ENCODE measurements at places on chromosomes 12 and 14.
A peak's percentile ranks its signal among the peaks of the same experiment; 100 is the strongest.

GRCh38 chr14:52798826-52799225 lies 7.4 kb upstream of the GNPNAT1 start:
- DNase-seq = no peak

DNA sequence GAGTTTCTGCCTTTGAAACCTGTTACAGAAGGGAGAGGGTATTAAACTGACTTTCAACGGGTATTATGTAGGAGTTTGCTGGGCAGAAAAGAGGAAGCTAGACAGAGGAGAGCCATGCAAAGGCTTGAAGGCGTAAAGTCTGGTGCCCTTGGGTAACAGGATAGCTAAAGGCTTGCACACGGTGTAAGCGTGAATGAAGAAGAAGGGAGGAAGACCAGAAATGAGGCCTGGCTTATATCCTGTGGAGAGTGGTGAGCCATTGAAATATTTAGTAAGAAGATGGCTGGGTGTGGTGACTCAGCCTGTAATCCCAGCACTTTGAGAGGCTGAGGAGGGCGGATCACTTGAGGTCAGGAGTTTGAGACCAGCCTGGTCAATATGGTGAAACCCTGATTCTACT lies 22.6 kb downstream of the SUDS3 start:
- no peak for DNase-seq

DNA sequence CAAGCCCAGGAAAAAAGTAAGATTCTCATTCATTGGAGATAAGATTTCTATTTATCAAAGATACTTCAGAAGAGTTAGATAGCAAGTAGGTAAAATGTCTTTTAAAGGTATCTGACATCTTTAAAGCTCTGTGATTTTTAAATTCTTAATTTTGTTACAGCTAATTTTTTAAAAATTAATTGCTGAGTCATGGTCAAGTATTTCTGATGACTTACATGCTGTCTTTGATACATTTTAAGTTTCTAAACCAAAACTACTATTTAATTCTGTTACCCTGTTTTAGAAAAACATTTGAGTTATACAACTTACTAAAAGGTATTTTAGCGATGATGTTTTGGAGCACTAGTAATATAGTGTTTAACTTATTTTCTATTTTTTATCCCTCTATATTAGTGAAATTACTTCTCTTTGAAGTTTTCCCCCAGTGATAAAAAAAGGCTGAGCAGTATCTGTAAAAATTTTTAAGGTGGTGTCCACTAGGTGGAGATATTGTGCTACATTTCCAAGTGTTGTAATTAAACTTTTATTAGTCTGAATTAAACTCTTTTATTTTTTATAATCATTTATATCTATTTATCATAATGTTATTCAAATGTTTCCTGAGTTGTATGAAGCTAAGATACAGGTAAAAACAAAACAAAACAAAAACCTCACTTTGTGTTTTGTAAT lies 11.5 kb downstream of the ALG10 start:
- DNase-seq = no peak

DNA sequence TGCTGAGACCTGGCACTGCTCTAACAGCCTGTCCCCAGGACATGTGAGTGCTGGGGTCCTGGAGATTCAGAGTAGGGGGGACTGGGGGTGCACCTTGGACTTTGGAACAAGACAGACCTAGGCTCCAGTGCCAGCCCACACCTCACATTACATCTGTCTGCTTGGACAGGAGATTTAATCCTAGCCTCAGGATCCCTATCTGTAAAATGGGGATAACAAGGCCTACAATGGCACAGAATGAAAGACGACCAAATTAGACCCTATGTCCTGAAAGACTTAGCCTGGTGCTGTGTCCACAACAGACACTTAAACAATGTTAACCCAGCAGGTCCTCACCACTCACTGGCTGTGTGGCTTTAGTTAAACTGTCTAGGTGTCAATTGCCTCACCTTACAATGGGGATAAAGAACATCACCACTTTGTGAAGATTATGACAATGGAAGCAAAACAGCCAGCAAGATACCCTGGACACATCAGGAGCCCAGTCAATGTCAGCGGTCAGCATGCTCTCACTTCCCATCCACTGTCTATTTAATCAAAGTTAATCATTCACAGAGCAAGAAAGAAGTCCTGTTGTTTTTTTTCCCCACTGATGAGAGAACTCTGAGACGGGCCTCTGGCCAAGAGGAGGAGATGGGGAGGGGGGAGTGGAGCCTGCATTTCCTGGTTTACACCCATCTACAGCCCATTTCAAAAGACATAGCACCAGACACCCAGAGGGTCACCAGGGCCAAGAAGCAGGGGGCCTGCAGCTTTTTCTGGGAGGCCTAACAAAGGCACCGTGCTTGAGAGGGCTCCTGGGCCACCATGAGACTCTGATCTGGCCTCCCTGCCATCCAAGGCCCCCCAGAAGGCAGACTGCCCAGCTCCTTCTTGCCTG lies 40.6 kb downstream of the ACTN1 start:
- DNase-seq = no peak

GRCh38 chr12:65497660-65498059 lies 219.2 kb downstream of the MSRB3 start:
- DNase-seq = peak; percentile 48

DNA sequence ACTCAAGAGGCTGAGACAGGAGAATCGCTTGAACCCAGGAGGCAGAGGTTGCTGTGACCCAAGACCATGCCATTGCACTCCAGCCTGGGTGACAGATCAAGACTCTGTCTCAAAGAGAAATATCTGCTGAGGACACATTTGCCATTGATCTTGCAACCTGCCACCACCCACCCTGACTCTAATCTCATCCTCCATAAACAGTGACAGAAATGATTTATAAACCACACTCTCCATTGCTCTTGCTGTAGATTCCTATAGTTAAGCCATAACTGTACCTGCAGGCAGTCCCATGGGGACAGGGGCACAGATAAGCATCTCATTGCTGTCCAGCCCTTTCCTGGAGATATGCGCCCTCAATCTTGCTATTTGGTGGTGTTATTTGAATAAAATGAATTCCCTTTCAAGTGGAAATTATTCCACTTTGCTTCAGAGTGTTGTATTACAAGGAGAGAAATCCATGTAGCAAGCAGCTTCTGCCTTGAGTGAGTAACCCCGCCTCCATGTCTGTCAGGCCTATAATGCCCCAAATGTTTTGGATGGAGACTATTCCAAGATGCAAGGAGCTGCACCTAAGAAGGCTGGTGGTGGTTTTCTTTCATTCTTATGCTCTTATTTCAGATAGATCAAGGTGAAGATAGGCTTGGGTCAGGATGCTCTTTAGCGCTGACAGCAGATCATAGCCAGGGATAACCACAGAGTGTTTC lies 3.0 kb upstream of the ZDHHC22 start:
- no peak for DNase-seq

DNA sequence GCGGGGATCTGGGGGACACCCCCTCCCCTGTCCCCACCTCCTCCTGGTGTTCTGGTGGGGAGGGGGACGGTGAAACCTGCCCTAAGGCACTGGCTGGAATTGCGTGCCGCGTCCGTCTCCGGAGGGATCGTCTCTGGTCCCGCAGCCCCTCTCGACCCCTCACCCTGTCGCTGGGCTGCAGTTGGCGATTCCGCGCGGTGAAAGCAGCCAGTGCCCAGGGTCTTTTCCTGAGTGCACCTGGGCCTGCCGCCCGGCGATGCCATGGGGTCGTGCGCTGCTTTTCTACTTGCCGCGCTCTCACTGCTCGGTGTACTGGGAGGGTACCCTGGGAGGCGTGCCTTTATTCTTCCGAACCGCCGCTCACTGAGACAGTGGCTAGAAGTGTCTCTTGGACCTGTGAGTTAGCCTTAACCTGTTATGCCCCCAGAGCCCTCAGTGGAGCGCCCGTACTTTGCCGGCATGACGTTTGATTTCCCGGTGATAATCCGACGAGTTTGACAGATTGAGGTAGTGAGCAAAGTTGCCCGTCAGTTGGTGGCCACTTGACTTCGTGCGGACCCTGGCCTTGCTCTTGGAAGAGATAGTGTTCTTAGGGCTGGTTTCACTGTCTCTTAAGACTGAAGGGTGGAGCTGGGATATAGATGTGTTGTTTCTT lies 788 bp downstream of the SFSWAP start:
- no peak for DNase-seq

GRCh38 chr12:93408813-93409212 lies 31.1 kb downstream of the NUDT4 start:
- no peak for DNase-seq

- DNase-seq = no peak
Measured at GRCh38 chr14:32020882-32021281, 56.2 kb upstream of the ARHGAP5 start.

DNA sequence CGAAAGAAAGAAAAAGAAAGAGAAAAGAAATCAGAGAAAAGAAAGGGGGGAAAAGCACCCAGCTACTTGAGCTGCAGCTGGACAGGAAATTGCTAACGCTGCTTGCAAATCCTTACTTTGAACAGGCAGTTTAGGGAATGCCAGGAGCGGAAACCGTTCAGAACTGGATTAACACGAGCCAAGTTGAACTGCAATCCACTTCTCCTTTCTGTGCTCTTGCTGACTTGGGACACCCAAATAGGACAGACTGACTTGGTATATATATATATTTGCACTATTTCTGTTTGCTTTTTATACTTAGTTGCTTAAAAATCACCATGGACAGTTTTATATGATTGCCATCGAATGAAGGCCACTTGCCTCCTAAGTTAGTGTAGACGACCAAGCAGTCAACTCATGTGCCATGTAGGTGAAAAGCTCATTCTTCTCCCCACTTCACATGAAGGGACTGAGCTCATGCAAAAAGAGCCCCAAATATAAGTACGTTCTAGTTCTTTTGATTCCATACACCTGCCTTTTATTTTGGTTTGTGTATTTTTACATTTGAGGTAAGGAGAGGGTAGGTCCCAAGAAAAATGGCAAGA lies 5.5 kb downstream of the DUSP6 start:
- DNase-seq = no peak

- no peak for DNase-seq
Measured at GRCh38 chr12:56487448-56488040, 417 bp downstream of the GLS2 start.

DNA sequence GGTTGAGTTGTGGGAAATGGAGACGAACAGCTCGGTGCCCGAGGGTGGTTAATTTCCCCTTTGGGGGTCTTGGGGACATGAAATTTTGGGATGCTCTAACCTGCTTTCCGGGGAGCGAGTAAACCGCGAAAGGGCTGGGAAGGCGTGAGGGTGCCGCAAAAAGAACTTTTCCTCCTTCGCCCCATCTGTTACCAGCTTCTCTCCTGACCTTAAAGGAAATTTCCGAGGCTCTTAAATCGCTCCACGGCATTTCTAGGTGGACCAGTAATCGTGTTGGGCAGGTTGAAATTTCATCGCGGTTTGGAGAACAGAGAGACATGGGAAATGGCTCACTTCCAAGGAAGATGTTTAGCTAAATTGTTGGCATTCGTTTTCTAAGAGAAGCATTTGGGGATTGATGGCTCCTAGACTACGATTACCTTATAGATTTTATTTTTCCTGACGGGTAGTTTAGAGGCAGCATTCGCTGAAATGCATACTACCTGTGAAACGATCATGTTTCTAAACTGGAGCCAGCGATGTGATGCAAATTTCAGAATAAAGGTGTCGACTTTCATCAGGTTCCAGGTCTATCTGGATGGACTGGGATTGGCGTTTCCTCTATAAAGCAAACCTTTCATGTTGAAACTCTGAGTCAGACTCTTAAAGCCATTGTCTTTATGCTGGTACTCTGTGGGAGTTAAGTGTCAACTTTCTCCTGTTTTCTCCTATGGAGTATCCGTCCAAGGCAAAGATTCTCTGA lies 414.5 kb downstream of the PCNX1 start:
- peak; percentile 47 for DNase-seq

DNA sequence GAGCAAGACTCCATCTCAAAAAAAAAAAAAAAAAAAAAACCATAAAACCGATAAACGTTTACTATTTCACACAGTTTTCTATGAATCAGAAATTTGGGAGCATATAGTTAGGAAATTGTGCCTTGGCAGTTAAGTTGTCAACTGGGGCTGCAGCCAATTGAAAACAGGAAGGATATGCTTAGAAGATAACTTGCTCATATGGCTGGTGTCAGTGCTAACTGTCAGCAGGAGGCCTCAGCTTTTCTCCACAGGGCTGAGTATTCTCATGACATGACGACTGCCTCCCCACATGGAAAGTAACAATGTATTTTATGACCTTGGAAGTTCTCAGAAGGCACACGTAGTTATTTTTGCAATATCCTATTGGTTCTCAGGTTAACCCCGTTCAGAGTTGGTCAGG lies 29.6 kb upstream of the OR5AU1 start:
- DNase-seq = no peak

DNA sequence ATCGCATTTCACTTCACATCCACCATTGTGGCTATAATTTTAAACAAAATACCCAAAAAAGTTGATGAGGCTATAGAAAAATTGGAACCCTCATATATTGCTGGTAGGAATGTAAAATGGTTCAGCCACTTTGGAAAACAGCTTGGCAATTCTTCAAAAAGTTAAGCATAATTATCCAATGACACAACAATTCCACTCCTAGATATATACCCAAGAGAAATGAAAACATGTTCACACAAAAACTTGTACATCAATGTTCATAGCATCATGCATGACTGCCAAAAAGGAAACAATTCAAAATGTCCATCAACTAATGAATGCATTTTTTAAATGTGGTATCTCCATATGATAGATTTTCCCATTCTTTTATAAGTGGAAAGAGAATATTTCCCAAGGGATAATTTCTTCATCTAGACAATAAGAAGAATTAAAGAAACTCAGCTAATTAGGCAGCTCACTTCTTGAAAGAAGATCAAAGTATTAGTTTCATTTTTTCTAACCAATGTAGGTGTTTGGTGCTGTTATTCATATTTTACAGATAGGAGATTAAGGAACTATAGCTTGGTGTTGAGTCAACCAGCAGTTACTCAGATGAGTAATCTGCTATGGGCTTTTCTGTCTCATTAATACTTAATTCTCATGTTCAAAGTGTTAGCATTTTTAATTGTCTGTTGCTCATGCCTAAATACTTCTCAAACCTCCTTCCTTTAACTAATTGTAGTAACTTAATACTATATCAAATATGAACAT lies 32.8 kb downstream of the YEATS4 start:
- no peak for DNase-seq

GRCh38 chr14:104874110-104874531 lies 9.1 kb downstream of the CEP170B start:
- DNase-seq = no peak

DNA sequence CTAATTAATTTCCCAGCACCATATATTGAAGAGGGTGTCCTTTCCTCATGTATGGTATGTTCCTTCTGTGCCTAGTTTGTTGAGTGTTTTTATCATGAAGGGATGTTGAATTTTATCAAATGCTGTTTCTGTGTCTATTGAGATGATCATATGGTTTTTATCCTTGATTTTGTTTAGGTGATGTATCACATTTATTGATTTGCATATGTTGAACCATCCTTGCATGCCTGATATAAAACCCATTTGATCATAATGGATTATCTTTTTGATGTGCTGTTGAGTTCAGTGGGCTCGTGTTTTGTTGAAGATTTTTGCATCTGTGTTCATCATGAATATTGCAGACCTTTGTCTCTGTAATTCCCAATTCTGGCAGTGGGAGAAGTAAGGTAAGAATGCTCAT lies 44.6 kb downstream of the RASSF8 start:
- no peak for DNase-seq

- no peak for DNase-seq
Measured at GRCh38 chr12:64782191-64782876, 23.1 kb upstream of the GNS start.

Data from skeletal muscle cell (primary cell).